ENCODE measurements at places on chromosomes 3 and 15. TPM values are rescaled to one million over a fixed set of nuclear protein-coding genes. Genes with fewer than 3 reads are reported as not detected.

DNA sequence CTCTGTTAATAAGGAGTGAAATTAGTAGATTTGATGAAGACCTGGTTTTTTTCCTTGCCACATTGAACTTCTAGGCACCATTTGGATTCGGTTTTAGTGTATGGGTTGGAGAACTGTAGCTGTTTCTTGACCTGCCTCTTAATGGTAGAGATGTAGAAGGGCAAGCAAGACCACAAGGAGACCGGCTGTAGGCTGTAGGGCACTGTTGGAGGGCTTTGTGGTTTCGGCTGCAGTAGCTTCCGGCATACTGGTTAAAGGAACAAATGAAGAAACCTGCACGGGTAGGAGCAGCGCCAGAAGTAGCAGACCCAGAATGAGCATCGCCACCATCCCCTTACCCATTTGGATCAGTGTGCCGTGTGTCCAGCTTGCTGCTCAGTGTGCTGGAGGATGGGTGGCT is 7.9 kb downstream of the PCLAF start:
- H3K27ac ChIP-seq = peak overlapping the region; percentile 72
- H3K36me3 ChIP-seq = peaks cover 26% of the 10 kb centered on the region
- DNase-seq = no peak
- H3K4me3 ChIP-seq = peak overlapping the region; percentile 53
- H3K27me3 ChIP-seq = no peaks in the 10 kb centered on the region

GRCh38 chr3:8278448-8278847 is 223.2 kb upstream of the LMCD1 start:
- no peaks in the 10 kb centered on the region for H3K27me3 ChIP-seq
- H3K4me3 ChIP-seq = no peak overlapping the region
- no peak for DNase-seq

GRCh38 chr15:61393949-61394348 is 164.8 kb upstream of the RORA start:
- H3K36me3 ChIP-seq = no peaks in the 10 kb centered on the region
- H3K27ac ChIP-seq = no peak overlapping the region
- peaks cover 1% of the 10 kb centered on the region for H3K27me3 ChIP-seq
- no peak overlapping the region for H3K4me3 ChIP-seq

DNA sequence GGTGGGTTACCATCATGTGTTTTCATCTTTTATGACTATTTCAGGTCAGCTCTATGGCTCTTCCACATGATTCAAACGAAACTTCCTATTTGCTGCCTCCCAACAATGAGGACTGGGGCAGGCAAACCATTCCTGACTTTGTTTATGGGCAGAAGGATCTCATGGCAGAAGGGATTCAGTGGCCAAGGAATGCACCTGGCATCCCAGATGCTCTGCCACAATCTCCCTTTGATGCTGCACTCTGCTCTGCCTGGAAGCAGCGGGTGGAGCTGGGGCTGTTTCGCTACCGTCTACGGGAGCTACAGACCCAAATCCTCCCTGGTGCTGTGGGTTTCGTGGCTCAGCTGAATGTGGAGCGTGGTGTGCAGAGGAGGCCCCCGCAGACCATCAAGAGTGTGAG is 6.8 kb downstream of the GDPGP1 start:
- H3K36me3 ChIP-seq = peaks cover 9% of the 10 kb centered on the region
- no peak for DNase-seq
- no peak overlapping the region for H3K4me3 ChIP-seq
- H3K27me3 ChIP-seq = no peaks in the 10 kb centered on the region

- no peak for DNase-seq
- no peak overlapping the region for H3K27ac ChIP-seq
- peaks cover 3% of the 10 kb centered on the region for H3K4me1 ChIP-seq
- H3K36me3 ChIP-seq = no peaks in the 10 kb centered on the region
These were observed 85.6 kb downstream of the PDCD6IP start for GRCh38 chr3:33883951-33884561.

- no peak overlapping the region for H3K27ac ChIP-seq
- H3K27me3 ChIP-seq = no peaks in the 10 kb centered on the region
These were observed 111.1 kb upstream of the GBE1 start for GRCh38 chr3:81872566-81872965.

GRCh38 chr3:46712191-46713049 is 5.2 kb downstream of the PRSS50 start:
- H3K27me3 ChIP-seq = peaks cover 2% of the 10 kb centered on the region
- H3K4me3 ChIP-seq = no peak overlapping the region
- H3K4me1 ChIP-seq = no peaks in the 10 kb centered on the region
- no peaks in the 10 kb centered on the region for H3K36me3 ChIP-seq

DNA sequence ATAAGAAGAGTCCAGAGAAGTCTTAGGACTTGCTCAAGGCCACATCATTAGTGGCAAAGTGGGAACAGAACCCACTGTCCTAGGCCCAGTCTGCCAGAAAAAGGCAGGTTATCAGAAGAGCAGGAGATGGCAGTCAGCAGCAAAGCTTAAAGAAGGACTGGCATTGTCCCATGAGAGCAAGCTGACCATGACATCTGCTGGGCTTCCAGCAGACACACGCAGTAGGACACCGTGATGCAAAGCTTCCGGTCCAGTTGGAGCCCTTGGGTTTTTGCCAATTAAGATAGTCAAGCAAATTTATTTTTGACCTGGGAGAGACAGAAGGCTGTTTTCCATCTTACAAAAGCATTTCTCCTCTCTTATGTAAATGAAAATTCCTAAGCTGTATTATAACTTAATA is 42.1 kb downstream of the ZBTB38 start:
- H3K27me3 ChIP-seq = no peaks in the 10 kb centered on the region
- no peak overlapping the region for H3K4me3 ChIP-seq
- H3K27ac ChIP-seq = peak overlapping the region; percentile 100
- peaks cover 70% of the 10 kb centered on the region for H3K4me1 ChIP-seq
- no peak for DNase-seq

DNA sequence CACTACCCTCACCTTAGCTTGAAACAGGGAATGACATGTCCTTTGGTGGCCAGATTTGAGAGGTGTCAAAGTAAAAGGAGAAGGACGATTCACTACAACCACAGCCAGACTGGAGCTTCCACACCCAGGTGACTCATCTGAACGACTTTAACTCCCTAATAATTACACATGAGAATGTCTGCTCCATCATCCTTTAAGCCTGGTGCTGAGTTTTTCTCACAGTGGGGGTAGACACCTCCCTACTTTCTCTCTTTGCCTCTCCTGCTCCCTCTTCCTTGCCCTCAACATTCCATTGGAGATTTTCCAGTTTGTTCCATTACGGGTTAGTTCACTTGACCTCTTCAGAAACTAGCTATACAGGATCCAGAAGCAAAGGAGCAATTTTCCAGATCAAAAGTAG is 154.3 kb upstream of the BHLHE40 start:
- H3K36me3 ChIP-seq = peaks cover 76% of the 10 kb centered on the region
- DNase-seq = no peak
- H3K4me1 ChIP-seq = peaks cover 98% of the 10 kb centered on the region
- no peaks in the 10 kb centered on the region for H3K27me3 ChIP-seq
- peak overlapping the region; percentile 88 for H3K27ac ChIP-seq

DNA sequence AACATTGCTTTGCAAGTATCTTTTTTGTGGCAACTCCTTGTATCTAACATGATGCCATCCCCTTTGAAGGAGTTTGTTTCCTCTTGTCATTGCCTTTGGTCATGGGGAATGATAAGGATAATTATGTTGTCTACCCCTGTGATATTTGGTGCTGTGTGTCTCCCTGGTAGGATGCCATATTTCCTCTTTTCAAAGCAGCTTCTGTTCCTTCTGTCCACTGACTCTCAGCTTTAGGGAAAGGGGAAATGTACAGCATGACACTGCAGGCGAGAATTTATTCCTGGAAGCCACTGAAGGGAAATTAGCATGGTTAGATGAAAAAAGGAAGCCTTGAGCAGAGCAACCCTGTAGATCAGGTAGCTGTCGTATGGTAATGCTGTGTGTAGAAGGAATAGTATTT is 576.7 kb downstream of the CADM2 start:
- no peak overlapping the region for H3K4me3 ChIP-seq
- no peaks in the 10 kb centered on the region for H3K4me1 ChIP-seq
- H3K36me3 ChIP-seq = no peaks in the 10 kb centered on the region
- DNase-seq = no peak
- no peak overlapping the region for H3K27ac ChIP-seq
- no peaks in the 10 kb centered on the region for H3K27me3 ChIP-seq

GRCh38 chr3:157147099-157147803 is 12.7 kb downstream of the CCNL1 start:
- H3K4me1 ChIP-seq = peaks cover 41% of the 10 kb centered on the region
- peaks cover 82% of the 10 kb centered on the region for H3K36me3 ChIP-seq
- no peak for DNase-seq
- peak overlapping the region; percentile 4 for H3K27ac ChIP-seq
- no peak overlapping the region for H3K4me3 ChIP-seq

GRCh38 chr3:81199587-81199986 is 561.9 kb downstream of the GBE1 start:
- no peak overlapping the region for H3K27ac ChIP-seq
- H3K4me1 ChIP-seq = no peaks in the 10 kb centered on the region
- H3K4me3 ChIP-seq = no peak overlapping the region
- no peak for DNase-seq
- no peaks in the 10 kb centered on the region for H3K36me3 ChIP-seq

- H3K36me3 ChIP-seq = no peaks in the 10 kb centered on the region
- H3K27me3 ChIP-seq = peaks cover 20% of the 10 kb centered on the region
- no peaks in the 10 kb centered on the region for H3K4me1 ChIP-seq
These were observed 213.9 kb upstream of the PFN2 start for GRCh38 chr3:150184426-150185071.

- no peak for DNase-seq
- no peak overlapping the region for H3K4me3 ChIP-seq
- H3K27me3 ChIP-seq = peaks cover 5% of the 10 kb centered on the region
- peak overlapping the region; percentile 42 for H3K27ac ChIP-seq
- peaks cover 12% of the 10 kb centered on the region for H3K4me1 ChIP-seq
These were observed 36.6 kb upstream of the MAGEF1 start for GRCh38 chr3:184748219-184749135.

DNA sequence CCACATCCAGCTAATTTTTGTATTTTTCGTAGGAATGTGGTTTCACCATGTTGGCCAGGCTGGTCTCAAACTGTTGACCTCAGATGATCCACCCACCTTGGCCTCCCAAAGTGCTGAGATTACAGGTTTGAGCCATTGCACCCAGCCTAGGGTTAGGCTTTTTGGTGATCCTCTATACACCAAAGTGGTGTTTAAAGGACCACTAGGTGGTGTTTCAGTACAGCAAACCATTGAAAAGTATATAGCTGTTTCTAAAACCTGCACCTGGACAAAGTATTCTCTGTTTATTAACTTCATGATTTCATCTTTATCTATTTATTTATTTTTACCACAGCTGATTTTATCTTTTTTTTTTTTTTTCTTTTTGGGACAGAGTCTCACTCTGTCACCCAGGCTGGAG is 68.4 kb downstream of the MINDY2 start:
- H3K27ac ChIP-seq = no peak overlapping the region
- no peaks in the 10 kb centered on the region for H3K36me3 ChIP-seq
- DNase-seq = no peak
- H3K4me3 ChIP-seq = no peak overlapping the region

DNA sequence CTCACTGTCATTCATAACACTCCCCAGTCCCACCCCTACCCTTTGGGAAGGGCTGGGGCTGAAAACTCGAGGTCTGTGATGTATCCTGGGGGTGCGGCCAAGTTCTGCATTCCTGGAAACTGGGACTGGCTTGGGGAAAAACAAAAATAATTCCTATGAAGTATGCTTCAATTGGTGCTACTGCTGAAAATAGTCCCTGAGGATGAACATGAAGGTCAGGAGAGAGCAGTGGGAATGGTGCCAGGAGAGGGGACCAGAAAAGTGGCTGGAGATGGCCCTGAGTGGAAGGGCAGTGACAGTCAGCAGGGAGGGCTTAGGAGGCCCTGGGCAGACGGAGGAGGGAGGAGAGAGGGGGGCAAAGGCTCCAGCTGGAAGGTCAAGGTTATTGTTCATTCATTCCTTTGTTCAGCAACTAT is 4.8 kb upstream of the ISLR start:
- no peak overlapping the region for H3K4me3 ChIP-seq
- peaks cover 10% of the 10 kb centered on the region for H3K27me3 ChIP-seq
- no peaks in the 10 kb centered on the region for H3K36me3 ChIP-seq
- H3K4me1 ChIP-seq = no peaks in the 10 kb centered on the region
- H3K27ac ChIP-seq = no peak overlapping the region

- no peak overlapping the region for H3K4me3 ChIP-seq
- peak; percentile 22 for DNase-seq
- no peaks in the 10 kb centered on the region for H3K36me3 ChIP-seq
- peaks cover 46% of the 10 kb centered on the region for H3K4me1 ChIP-seq
- no peaks in the 10 kb centered on the region for H3K27me3 ChIP-seq
- H3K27ac ChIP-seq = peak overlapping the region; percentile 41
These were observed 158.3 kb downstream of the SLCO3A1 start for GRCh38 chr15:92011611-92012367.

DNA sequence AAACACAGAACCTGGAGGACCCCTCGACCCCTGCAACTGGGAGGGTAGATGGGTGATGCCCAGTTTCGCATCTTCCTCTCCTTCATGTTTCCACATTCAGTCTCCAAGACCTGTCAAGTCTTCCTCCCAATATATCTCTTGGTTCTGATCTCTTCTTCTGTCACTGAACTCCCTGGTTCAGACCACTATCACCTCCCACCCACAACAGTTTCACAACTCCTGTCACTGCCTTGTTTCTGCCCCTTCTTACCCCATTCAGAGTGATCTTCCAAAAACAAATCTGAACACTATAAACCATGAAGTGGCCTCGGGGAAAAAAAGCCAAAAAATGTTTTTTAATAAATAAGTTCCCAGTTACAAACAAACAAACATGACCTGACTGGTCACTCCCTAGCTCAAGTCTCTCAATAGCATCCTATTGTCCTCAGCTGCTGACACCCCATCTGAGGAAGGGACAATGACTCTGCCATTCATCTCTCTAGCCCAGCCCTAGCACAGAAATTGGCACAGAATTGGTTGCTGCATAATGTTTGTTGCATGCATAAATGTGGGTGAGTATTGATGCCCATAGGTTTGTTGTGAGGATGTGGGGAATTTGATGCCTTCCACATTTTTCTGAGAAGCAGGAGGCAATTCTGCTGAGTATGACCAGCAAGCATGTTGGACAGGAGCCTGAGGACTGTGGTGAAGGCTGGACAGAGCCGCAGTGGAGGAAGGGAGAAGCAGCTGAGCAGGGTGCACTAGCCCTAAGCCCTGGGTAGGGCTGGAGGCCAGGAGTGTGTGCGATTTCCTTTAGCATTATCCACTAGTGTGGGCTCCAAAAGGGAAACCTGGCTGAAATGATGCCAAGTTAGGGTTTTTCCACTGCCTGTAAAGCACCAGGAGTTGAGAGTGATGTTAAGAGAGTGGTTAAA is 12.2 kb upstream of the XYLB start:
- H3K4me1 ChIP-seq = no peaks in the 10 kb centered on the region
- no peaks in the 10 kb centered on the region for H3K36me3 ChIP-seq
- no peak for DNase-seq
- H3K4me3 ChIP-seq = no peak overlapping the region

DNA sequence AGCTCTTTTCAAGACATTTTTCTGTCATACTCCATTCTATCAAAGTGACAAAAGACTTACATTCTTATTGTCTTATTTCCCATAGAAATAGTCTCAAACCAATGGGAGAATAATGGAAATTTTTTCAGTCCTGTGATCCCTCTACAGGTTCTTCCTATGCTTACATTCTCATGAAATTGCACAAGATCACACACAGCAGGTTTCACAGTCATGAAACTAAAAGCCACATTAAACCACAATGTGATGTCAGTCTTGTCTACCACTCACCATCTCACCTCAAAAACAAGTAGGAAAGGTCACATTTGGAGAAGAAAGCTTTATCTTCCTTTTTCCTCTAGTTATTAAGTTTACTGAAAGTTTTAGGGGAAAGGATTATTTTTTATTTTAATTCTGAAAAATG is 161.0 kb upstream of the RORA start:
- H3K27ac ChIP-seq = no peak overlapping the region
- no peak overlapping the region for H3K4me3 ChIP-seq
- H3K4me1 ChIP-seq = no peaks in the 10 kb centered on the region
- no peaks in the 10 kb centered on the region for H3K36me3 ChIP-seq
- no peak for DNase-seq

The AKAP13 gene
- 152 TPM for total RNA-seq

The REC114 gene
- total RNA-seq = not detected

The NRG4 gene
- not detected for total RNA-seq

The GTPBP8 gene
- total RNA-seq = 29.6 TPM

The CILP gene
- 0.12 TPM for total RNA-seq

The ASB14 gene
- not detected for total RNA-seq

The GP9 gene
- total RNA-seq = not detected

All from activated CD4-positive, alpha-beta T cell treated with anti-CD3 and anti-CD28 coated beads, Interleukin-2, amount 10 ng/mL, durations not matched to agents 7 days and 5 days (primary cell).